ENCODE measurements at places on chromosomes 1 and 21. TPM values are rescaled to one million over a fixed set of nuclear protein-coding genes. Genes with fewer than 3 reads are reported as not detected.
A peak's percentile ranks its signal among the peaks of the same experiment; 100 is the strongest.

Gene LMNA
- 270 TPM for total RNA-seq

Gene TMEM240
- total RNA-seq: 7.5 TPM

Gene PYHIN1
- total RNA-seq: 0.22 TPM

Gene SGIP1
- 3.6 TPM for total RNA-seq

Gene MAEL
- total RNA-seq: 1.7 TPM

DNA sequence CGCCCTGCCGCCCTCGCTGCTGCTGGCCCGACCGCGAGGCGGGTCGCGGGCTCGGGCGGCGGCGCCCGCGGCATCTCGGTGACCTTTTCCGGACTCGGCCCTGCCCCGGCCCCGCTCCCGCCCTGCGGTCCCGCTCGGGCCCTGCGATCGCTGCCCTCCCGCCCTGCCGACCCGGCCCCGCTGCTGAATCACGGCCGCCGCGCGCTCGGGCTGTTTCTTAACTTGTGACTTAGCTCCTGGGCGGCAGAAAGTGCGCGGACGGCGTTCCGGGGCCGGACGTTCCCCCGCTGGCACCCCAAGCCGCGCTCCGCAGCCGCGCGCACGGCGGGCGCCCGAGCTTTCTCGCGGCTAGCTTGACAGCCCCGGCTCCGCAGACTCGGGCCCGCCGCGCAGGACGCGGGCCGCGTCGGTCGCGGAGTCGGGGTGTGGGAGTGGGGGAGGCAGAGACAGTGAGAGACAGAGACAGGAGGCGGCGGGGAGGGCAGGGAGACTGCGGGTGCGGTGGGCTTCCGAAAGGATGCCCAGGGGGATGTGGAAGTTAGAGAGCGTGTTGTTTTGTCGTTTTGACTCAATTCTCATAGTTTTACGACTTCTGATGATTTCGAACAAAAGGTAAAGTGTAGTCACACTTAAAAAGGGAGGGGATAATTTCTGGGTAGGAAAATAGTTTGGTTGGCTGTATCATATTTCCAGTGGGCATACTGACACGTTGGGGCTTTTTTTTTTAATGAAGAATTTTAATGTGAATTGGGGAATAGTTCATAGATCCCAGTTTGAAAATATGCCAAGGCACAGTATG, 49.8 kb downstream of the PRDM2 start:
- DNase-seq: peak; percentile 84

GRCh38 chr1:207401578-207401977, 52.5 kb upstream of the CR2 start:
- no peak for DNase-seq

- peak; percentile 94 for DNase-seq
These were observed 552 bp upstream of the GPR157 start for GRCh38 chr1:9129266-9130041.

- no peak for DNase-seq
These were observed 93.3 kb upstream of the COG2 start for GRCh38 chr1:230548997-230549396.

GRCh38 chr1:179031284-179031683, 5.6 kb downstream of the FAM20B start:
- no peak for DNase-seq

DNA sequence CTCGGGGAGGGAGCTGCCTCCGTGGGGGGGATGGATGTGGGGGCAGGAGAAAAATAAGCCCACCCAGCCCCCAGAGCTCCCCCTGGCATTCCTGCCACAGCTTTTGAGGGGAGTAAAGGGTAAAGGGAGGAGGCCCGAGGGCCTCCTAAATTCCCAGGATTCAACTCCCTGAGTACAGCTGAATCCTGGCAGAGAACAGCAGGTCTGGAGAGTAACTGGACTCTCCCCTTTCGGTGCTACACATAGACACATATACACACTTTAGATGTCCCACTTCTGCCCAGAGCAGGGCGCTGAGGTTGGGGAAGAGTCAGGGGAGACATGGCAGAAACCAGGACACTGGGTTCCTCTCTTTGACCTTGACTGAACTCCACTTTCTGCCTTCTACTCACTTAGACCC, 3.0 kb downstream of the KIRREL1 start:
- DNase-seq: no peak

DNA sequence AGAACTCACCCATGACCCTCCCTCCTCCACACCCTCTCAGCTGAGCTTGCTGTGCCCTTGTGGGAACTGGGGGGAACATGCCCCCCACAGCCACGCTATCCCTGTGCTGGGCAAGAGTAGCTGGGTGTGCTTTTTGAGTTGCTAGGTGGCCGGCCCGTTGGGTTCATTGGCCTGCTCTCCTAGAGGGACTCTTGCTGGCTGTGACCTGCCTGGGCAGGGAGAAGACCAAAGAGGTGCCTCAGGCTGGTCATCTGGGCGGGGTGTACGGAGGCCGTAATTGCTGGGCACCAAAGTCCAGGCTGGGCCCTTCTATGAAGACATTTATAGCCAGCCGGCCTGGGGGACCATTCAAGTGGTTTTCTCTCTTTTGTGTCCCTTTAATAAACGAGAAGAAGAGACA, 138.3 kb upstream of the ZBTB40 start:
- no peak for DNase-seq

DNA sequence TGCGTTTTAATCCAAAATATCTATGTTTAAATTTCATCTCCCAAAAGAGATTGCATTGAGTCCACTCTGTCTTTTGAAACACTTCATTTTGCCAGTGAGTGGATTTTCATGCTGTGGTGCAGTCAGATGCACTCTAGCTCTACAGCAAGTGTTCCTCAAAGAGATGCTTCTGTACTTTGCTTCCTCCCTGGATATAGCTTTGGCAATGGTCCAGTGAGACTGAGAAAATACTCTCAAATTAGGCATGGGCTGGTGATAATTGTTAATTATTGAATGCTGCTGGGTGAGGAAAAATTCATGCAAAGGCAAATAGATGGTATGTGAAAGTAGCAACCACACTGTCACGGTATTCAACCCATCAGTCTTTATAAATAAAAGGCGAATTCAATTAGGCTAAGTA, 396.9 kb downstream of the ADGRL2 start:
- DNase-seq: no peak

GRCh38 chr1:214707306-214708087, 104.5 kb downstream of the CENPF start:
- DNase-seq: no peak
